ENCODE measurements at places on chromosomes 11 and 22. TPM values are rescaled to one million over a fixed set of nuclear protein-coding genes. Genes with fewer than 3 reads are reported as not detected.

Gene LIF
- total RNA-seq: 12.8 TPM

Gene C1QTNF5
- 6.9 TPM for total RNA-seq

Gene MIAT
- total RNA-seq: 3.5 TPM

Gene PKNOX2
- total RNA-seq: 0.32 TPM

Gene POLR2F
- 64.2 TPM for total RNA-seq

Gene DDI1
- total RNA-seq: not detected

Gene MOV10L1
- total RNA-seq: 1.1 TPM
